ENCODE measurements at places on chromosomes 11 and 22.

GRCh38 chr11:46680164-46680760, 20.2 kb downstream of the ARHGAP1 start:
- DNase-seq, result no peak

DNA sequence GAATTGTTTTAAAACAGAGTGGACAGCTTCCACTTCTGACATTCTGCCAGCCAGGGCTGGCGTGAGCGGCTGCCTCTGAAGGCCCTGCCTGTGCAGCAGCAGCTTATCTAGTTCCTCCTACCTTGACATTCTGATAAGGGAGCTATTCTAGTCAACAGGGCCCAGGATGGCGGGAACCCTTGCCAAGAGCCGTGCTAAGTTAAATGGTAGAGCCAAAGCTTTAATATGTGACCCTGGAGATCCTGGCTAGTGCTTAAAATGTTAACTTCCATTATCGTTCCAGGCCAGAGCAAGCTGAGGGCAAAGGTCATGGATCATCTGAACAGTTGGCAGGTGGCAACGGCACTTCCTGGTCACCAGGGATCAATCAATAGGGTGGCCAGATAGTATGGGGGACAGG, 3.5 kb downstream of the KCNJ5 start:
- DNase-seq, result no peak

GRCh38 chr11:109983358-109983757, 109.8 kb upstream of the ZC3H12C start:
- DNase-seq, result no peak

- no peak for DNase-seq
Observed at GRCh38 chr22:22712092-22712658, 67.8 kb downstream of the GGTLC2 start.

- DNase-seq, result no peak
Observed at GRCh38 chr22:17578136-17578754, 14.9 kb downstream of the SLC25A18 start.

- DNase-seq, result no peak
Observed at GRCh38 chr22:31075961-31076360, 5.2 kb upstream of the SMTN start.

- DNase-seq, result no peak
Observed at GRCh38 chr11:119483881-119484371, 61.0 kb upstream of the THY1 start.

GRCh38 chr11:124753205-124753604, 1.1 kb upstream of the VSIG2 start:
- no peak for DNase-seq

- no peak for DNase-seq
Observed at GRCh38 chr11:7534042-7534378, 20.2 kb downstream of the PPFIBP2 start.

DNA sequence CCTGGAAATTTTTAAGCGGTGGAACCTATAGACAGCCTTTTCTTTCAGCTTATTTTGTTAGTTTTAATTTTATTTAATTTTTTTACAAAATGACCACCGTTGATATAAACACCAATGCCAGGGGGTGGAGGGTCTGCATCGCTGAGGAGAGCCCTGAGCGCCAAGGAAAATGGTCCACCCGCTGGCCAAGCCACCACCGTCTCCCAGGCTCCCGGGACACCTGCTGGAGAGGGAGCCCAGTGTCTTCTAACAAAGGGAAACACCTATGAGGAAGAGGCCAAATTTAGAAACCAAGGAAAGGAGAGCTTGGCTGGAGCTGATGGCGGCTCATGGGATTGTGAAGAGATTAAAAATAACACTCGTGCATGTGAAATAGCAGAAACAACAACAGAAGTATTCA, 288 bp upstream of the KRTAP5-8 start:
- DNase-seq, result no peak

DNA sequence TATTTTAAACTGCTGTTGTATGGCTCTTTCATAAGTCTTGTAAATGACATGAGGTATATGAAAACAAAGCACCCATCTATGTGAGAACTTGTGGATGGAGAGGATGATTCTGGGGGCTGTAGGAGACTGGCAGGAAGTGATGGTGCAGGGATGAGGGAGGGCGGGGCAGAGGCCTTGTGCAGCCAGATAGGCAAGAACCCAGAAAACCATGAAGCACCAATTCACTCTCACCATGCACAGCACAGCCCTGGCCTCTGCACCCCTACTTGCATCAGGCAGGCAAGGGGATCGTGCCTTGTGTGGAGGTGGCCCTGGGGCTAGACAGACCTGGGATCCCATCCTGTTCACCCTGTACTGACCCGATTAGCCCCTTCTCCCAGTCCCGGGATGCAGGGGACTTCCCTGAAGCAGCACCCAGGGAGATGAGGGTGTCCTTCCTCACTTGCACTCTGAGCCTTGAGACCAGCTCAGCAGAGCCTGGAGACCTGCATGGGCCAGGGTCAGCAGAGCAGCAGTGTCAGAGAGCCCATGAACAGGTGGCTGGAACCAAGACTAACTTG, 85.5 kb downstream of the MORC2 start:
- DNase-seq, result no peak

- DNase-seq, result no peak
Observed at GRCh38 chr11:14141676-14142075, 179.2 kb downstream of the SPON1 start.

Measured in HEK293T (cell line).